B cell (primary cell): ENCODE measurements at places on chromosomes 7 and 10. TPM values are rescaled to one million over a fixed set of nuclear protein-coding genes. Genes with fewer than 3 reads are reported as not detected.
A peak's percentile ranks its signal among the peaks of the same experiment; 100 is the strongest.

DNA sequence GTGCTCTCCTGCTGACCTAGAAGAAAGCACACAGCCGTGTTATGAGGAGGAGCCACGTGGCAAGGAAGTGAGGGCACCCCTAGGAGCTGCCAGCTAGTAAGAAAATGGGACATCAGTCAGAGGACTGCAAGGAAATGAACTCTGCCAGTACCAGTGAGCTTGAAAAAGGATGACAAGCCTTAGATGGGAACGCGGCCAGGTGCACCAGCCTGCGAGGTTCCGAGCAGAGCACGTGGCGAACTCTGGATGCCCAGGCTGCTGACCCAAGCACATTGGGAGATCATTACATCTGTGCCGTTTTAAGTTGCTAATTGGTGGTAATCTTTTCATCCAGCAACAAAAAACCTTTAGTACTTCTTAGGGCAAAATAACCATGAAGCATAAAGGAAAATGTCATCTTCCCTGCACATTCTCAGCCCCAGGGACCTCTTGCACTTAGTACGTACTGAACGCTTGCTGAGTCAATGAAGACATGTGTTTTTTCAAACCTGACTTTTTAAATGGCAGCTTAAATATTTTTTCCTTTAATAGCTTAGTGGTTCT, 69.4 kb downstream of the AMZ1 start:
- no peak for DNase-seq

GRCh38 chr10:79243181-79244067, 103.8 kb upstream of the PPIF start:
- peak; percentile 82 for DNase-seq

GRCh38 chr7:102077081-102077480, 209.6 kb upstream of the SH2B2 start:
- DNase-seq, result no peak

Gene CDC123
- total RNA-seq, result 56.0 and 62.0 TPM in 2 replicates

Gene WDFY4
- total RNA-seq, result 560 and 570 TPM in 2 replicates

Gene SCIN
- total RNA-seq, result 0.34 and 0.49 TPM in 2 replicates

Gene AMZ1
- 13.2 and 14.6 TPM in 2 replicates for total RNA-seq
